Brain microvascular endothelial cell (primary cell): ENCODE measurements at places on chromosomes 4 and X.

GRCh38 chrX:150364347-150365050 lies 1.4 kb downstream of the MAMLD1 start:
- no peak for DNase-seq

- no peak for DNase-seq
Measured at GRCh38 chr4:186792728-186793366, 69.2 kb upstream of the FAT1 start.

- no peak for DNase-seq
Measured at GRCh38 chr4:37584071-37584470, 102.1 kb downstream of the RELL1 start.

DNA sequence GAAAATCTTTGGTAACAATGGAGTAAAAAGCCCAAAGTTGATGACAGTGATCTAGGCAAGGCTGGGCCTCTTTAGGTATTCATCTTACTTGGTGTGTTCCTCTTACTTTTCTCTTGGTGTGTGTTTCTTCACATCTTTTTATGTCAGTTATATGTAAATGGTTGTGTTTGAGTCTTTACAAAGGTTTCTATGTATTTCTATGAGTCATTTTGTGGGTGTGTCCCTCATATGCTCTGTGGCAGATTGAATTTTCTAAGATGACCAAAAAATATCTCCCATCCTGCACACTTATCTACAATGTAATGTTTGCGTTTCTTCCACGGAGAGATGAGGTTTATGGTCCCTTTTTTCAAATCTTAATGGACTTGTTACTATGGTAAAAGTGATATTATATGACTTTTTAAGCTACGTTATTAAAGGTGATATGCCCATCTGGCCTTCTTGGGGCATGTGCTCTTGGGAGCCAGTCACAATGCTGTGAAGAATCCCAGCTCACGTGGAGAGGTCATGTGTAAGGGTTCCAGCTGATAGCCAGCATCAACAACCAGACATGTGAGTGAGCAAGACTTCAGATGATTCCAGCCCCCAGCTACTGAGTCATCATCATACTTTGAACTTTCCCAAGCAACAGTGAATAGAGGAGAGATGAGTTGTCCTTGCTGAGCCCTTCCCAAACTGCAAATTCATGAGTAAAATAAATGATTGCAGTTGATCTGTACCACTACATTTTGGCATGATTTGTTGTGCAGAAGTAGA lies 126.9 kb downstream of the CBLL2 start:
- DNase-seq = peak; percentile 82

- DNase-seq = peak; percentile 56
Measured at GRCh38 chrX:72568406-72569092, 4.1 kb downstream of the HDAC8 start.

DNA sequence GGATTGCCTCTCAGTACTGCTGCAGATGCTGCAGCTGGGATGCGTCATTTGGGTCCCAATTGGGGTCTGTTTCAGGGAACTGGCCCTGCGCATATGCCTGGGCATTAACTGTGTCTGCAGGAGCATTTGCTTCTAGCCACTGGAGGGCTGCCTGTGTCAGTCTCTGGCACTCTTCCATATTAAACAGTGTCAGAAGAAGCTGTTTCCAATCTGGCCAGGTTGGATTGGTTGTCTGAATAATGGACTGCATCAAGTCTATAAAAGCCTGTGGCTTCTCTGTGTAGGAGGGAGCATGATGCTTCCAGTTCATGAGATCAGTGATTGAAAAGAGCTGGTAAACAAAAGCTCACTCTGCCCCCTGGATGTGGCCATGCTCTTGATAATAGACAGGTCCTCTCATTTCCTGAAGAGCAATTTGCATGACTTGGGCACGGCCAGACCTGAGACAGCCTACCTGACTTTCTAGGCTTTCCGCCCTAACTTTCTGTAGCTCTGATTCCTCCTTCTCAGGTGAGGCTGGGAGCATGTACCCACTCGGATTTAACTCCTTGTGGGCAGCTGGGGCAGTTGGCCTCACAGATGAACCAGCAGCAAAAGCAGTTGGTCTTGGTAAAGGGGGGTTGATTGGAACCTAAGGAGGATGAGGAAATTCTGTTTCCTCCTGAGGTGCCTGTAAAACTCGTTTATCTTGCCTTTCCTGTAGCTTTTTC lies 29.2 kb downstream of the SULT1E1 start:
- peak; percentile 62 for DNase-seq

- DNase-seq = peak; percentile 16
Measured at GRCh38 chr4:156362581-156362980, 408.9 kb upstream of the CTSO start.

- DNase-seq = no peak
Measured at GRCh38 chr4:121877041-121877773, 6.9 kb upstream of the BBS7 start.

- DNase-seq = peak; percentile 73
Measured at GRCh38 chrX:119541188-119541587, 24.0 kb downstream of the STEEP1 start.

- no peak for DNase-seq
Measured at GRCh38 chrX:4243759-4244158, 530.3 kb upstream of the PRKX start.

- no peak for DNase-seq
Measured at GRCh38 chr4:7581477-7581876, 146.7 kb upstream of the PSAPL1 start.

- DNase-seq = no peak
Measured at GRCh38 chr4:136992032-136992431, 540.3 kb downstream of the PCDH18 start.

DNA sequence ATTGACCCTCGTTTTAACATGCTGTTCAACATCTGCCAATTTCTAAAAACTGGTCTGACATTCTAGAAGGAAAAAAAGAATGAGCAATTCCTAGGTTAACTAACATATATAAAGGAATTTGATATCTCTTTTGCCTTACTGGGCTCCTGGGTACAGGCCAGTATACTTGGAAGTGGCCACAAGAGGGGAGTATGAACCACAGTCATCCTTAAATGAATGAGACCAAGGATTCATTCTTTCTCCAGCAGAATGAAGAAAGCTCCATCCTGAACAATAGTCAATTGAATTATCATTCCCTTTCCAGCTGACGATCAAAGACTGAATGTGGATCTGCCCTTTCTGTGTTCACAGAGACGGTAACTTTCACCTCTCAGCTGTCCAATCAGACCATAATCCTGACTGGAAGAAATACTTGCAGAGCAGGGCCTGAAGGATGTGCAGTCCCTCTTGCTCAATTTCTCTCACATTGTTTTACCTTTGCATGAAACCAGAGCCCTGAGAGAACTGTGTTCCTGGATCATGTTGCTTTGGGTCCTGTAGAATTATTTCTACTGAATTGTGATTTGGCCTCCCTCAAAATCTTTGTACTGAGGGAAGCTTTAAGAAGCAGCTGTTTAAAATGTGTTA lies 14.8 kb upstream of the SPARCL1 start:
- DNase-seq = peak; percentile 59

DNA sequence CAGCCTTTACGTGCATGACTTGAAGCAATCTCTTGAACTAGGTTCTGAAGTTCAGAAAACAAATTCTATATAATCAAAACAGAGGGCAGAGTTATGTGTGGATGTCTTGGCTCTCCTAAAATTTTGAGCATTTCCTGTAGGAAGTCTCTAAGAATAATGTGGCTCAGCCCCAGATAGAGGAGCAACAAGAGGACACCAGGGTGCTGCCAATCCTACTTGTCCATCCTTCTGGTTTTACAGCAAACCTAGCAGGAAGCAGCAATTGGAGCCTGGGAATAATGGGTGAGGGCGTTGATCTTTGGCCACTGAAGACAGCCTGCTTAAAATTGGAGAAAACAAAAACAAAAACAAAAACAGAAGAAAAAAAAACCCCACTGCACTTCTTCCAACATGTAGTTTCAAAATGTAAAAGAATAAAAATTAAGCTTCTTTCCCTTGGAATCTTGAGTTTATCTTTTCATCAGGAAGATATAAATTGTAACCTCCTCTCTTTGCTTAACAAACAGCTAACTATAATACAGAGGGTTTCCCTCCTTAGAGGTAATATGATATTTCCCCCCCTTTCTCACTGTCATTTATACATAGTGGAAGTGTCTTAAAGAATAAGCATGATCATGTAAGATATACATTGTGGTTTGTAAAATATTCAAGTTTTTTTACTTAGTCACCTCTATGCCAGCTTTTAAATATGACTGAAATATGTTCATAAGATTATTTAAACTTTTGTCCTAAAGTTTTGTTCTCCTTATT lies 130.6 kb downstream of the FBXO8 start:
- DNase-seq = no peak

DNA sequence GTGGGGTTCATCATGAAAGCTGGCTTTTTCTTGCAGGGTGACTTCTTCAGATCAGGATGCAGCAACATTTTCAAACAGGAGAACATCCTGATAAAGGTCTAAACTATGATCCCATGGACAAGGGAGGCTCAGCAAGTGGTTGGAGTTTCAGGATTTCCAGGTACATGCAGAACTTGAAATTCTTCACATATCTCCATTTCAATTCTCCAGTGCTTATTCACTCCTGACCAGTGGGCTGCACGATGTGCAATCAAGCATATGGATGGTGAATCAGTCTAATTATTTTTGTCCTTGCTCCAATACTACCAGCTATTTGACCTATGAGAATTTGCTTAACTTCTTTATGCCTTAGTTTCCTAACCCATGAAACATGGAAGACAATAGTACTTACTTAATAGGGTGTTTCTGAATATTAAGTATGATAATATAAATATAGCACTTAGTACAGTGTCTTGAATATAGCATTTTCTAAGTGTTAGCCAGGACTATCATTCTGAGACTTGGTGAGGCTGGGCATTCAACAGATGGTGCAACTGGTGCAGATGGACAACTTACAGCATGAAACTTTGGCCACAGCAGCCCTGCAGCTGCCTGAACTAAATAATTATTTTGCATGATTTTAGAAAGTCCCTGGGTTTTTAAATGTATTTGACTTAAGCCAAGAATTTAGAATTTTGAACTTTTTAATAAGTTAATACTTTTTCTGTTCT lies 92.4 kb downstream of the HPGD start:
- DNase-seq = no peak

DNA sequence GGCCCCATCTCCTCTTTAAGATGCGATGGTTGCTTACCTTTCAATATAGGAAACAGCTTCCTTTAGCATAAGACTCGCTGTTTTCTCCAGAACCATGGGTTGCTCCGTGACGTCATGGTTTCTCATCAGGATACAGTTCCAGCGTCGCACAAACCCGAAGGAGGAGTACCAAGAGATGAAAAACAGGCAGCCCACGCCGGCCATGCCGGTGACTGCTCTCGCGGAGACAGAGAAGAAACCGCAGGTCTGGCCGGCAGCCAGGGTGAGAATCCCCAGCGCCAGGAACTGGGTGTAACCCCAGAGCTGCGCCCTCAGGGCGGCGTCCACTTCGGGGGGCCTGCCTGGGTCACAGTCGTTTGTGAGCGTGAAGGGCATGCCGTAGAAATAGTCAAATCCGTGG lies 11.4 kb downstream of the ARSD start:
- no peak for DNase-seq

DNA sequence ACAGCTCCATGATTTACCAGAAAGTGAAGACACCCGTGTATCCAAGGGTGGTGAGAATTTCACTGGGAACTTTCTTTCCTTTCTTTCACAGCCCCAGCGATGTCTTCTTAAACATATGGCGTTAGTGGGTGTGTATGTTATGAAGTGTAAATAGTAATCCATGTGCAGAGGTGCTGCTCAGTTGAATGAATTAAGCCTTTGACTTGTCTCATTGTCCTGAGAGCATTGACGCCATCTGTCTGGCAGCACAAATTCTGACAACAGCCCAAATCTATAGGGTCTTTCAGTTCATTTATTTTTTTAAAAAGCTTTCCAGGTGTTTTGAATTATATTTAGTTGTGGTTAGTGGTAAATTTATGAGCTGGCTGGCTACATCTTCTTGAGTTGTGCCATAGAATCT lies 69.4 kb downstream of the CLCN5 start:
- DNase-seq = no peak

DNA sequence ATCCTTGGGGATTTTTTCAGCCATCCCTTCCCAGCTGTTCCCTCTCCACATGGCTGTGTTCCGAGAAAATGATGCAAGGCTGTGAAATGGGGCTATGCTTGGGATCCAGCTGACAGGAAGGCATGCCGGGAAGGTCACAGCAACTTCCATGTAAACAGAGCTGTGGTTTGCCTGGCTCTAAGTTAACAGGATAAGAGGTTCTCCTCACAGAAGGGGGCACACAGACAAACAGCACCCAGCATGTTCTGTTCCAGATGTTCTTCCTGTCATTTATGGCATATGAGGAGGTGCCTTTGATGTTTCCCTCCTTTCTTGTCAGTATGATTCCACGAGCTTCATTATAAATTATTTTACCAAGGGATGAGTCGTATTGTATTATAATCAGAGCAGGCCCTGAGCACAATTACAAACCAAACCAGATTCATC lies 220.7 kb downstream of the ANTXR2 start:
- peak; percentile 14 for DNase-seq

DNA sequence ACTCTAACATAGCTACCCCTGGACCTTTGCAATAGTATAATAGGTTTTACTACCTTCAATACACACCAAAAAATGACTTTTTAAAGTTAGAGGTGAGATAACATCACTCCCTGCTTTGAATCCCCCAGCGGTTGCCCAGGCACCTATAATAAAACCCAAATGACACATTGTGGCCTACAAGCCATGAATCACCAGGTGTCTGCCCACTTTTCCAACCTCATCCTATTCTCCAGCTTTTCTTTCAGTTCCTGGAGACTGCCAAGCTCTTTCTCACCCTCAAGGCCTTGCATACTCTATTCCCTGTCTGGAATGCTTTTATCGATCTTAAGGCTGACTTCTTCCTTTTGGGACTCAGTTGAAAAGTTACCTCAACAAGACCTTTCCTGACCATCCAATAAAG lies 16.4 kb upstream of the PRSS48 start:
- no peak for DNase-seq
